ENCODE measurements at places on chromosomes 1 and 21.
A peak's percentile ranks its signal among the peaks of the same experiment; 100 is the strongest.

GRCh38 chr1:68327414-68327813, 95.1 kb upstream of the WLS start:
- no peak for DNase-seq

- no peak for DNase-seq
Measured at GRCh38 chr21:28336314-28336713, 656.4 kb downstream of the LTN1 start.

DNA sequence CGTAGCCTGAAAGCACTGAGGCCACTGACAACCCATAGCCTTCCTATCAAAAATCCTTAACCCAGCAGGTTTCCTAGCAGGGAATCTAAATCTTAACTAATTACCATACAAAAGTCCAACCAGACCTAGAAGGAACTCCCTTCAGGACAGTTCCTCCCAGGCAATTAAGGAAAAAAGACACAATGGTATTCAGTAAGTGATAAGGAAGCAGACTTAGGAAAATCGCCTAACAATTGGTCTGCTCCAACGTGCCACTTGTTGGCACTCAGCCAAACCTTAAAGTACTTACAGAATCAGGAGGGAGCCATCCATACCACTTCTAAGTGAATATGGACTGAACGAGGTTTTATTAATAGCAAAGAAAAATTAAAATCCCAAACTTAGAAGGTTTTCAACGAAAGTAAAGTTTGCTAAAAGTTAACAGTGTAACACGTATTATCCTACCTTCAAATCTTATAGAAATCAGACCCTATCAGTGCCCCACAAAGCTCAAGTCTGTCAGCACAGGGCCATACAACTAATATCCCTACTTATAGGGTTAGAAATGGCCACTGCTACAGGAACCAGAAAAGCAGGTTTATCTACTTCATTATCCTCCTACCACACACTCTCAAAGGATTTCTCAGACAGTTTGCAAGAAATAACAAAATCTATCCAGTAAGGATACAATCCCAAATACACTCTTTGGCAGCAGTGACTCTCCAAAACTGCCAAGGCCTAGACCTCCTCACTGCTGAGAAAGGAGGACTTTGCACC, 29.0 kb downstream of the SPATA6 start:
- DNase-seq: no peak

DNA sequence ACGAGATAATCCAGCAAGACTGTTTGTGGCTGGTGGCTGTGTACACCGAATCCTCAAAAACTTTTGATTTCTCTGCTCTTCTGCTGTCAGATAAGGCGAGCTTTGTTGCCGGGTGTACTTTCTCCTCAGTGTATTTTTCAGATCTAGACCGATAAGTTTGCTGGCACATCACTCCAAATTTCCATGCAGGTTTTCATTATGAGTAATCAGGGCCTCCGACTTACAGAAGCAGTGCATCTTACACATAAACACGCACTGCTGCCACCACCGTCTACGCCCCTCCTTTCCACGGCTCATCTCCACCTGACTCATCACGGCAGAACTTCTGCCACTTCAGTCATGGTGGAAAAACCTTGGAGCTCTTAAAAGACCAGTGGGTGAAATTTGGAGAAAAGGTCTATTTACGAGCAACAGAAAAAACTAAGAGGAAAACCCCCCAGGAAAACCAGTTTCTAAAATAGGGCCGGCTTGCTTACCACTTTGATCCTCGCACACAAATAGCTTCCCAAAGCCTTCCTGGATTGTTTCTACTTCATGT, 7.7 kb downstream of the ZBTB21 start:
- no peak for DNase-seq

DNA sequence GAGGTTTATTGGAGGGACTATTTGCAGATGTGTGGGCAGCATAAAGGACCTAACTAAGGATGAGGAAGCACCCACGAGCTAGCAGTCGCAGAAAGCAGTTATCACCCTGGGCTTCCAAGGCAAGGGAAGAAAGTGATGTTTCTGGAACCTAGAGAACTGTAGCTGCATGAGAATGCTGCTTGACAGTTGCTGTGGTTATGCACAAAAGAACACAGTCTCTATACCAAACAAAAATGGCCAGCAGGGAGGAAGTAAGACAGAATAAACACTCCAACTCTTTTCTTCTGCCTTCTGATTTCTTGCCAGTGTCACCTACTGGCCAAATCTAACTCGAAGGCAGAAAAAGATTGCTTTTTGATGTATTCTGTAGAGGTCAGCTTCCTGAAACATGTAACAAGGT, 190.2 kb downstream of the RASAL2 start:
- no peak for DNase-seq

- DNase-seq: peak; percentile 95
Measured at GRCh38 chr1:179293340-179294327, at the start of gene SOAT1. Gene SOAT1, plus strand, starts transcription at chr1:179293797. Its CDS starts 8,888 bp downstream, at chr1:179302685.
